ENCODE measurements at places on chromosomes 2 and 18.
A peak's percentile ranks its signal among the peaks of the same experiment; 100 is the strongest.

GRCh38 chr2:126639276-126639675 lies 16.7 kb upstream of the GYPC start:
- DNase-seq = no peak

- DNase-seq = no peak
Observed at GRCh38 chr2:25112113-25112512, 56.3 kb downstream of the POMC start.

- DNase-seq = no peak
Observed at GRCh38 chr2:13651684-13652131, 935.0 kb downstream of the TRIB2 start.

- DNase-seq = no peak
Observed at GRCh38 chr2:1429895-1430294, 16.6 kb downstream of the TPO start.

DNA sequence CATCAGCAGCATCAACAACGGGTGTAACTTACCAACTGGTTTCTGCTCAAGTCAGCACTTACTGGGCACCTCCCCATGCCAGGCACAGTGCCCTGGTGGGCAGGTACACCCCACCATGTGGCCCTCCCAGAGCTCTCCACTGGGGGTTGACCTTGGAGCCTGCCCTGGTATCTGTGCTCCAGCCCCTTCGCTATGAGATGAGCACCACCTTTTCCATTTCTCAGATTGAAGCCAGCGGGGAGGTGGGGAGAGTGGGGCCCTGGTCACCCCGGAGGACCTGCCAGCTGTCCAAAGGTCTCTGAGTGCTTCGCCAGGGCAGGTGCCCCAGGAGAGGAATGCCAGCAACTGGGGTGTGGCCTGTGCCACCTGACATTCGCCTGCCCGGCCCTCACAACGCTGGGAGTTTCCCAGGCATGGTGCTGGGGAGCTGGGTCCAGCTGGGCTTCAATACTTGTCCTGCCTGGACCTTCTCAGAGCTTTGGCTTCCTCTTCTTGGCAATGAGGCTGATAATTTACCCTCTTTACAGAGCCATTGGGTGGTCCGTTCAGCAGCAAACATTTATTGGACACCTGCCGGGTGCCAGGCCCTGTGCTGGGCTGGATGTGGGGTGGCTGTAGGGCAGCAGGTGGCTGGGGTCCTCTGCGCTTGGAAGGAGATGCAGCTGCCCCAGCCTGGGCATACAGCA lies 5.9 kb upstream of the ZAP70 start:
- no peak for DNase-seq

DNA sequence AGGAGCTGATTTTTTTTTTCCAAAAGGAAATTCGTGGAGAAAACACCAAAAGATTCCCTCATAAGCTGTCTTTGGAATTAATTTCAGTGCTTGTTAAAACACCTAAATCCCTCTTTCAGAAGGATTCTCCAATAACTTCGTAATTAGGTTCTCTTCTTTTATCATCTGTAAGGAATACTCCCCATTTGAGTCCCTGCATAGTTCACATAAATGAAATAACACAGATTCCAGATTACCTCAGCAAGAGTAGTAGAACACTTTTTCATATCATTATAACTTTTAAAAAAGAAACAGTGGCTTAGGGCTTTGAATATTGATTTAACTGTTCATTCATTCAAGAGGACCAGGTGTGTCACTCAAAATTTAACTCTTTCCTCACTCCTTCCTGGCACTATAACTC lies 55.5 kb downstream of the ARHGAP28 start:
- peak; percentile 36 for DNase-seq

GRCh38 chr2:68362069-68362468 lies 3.0 kb upstream of the PLEK start:
- no peak for DNase-seq

DNA sequence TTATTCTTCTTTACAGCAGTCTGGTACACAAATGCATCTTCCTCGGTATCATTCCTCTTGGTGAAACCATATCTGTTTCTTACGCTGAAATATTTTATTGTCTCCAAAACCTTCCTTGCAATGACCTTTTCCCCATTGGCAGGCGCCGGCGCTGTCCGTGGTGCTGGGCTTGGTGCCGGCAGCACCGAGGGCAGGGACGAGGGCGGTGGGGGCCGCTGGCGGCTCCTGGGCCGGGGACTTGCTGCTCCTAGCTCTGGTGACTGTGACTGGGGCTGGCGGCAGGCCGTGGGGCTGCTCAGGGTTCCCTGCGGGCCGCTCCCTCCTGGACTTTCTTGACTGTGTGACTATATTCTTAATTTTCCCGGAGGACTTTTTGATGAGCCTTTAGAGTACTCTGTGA lies 72.5 kb downstream of the GPR39 start:
- DNase-seq = no peak

DNA sequence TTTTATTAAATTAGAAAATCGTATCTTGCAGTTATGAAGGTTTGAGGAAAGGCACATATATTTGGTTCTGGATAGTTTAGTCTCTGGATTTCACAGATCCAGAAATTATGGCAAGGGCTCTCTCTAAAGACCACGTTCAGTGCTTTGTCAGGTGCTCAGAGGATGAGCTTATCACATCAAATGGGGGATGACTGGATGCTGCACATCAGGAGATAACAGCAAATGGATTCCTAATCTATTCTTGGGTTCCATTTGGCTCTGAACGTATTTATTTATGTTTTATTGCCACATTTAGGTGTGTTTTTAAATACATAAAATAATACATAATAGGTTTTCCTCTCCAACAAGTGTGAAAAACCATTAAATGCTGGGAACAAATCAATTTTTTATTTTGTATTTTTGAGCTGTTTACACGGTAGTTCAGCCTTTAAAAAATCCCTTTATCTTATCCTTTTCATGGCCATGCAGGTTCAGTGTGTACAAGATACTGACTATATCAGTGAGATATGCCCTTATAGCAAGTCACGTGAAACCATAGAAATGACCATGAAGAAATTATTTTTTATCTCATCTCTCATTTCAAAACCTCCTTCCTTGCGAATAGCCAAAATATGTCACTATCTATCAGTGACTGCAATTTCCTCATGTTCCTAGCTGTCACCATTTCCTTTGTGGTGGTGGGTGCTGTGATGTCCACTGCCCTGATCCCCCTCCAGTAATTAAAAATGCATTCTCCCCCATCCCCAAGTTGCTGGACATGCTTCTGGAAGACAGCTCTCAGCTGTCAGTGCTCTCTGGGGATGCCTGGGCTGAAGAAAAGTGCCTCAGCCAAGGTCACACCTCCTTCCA lies 25.9 kb upstream of the CXCR4 start:
- no peak for DNase-seq

GRCh38 chr2:30693821-30694281 lies 113.4 kb downstream of the CAPN13 start:
- no peak for DNase-seq

- no peak for DNase-seq
Observed at GRCh38 chr2:154992826-154993225, 294.3 kb downstream of the KCNJ3 start.

DNA sequence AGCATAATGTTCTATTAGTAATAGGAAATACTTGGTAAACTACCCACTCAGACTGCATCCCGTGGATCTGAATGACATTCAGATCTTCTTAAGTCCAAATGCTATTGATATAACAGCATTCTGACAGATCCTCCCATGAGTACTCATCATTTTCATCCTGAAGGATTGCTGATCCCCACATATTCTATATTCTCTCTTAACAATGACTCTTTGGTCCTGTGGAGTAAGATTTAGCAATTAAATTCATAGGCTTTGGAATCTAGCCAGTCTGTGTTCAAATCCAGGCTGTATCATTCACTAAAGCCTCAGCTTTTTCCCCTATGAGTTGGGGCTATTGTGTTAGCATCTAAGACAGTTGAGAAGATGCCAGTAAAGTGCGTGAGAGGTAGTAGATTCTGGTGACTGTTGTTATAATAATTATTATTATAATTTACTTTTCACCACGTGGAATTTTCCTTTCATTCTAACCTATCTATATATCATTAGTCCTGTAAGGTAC lies 591.3 kb upstream of the SYT4 start:
- DNase-seq = no peak

- DNase-seq = no peak
Observed at GRCh38 chr2:171754254-171754939, 67.1 kb downstream of the DYNC1I2 start.

DNA sequence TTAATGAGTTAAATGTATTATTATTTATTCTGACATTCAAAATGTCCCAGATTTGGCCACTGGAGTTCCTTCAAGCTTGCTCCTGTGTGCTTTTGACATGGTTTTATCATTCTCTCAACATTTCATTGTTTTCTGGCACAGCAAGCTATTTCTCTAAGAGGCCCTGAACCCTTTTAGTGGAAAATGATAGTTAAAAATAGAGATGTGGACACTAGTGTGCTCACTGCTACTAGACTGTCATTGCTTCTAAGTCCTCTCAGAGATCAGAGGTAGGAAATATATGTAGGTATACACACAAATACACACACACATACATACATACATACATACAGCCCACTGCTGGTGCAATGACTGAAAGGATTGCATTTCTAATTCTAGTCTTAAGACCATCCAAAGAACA lies 25.5 kb downstream of the WDPCP start:
- DNase-seq = no peak

GRCh38 chr2:231928481-231928880 lies 2.3 kb upstream of the NPPC start:
- no peak for DNase-seq
